Stimulated activated naive CD4-positive, alpha-beta T cell (primary cell): ENCODE measurements at places on chromosomes 12 and 14.
A peak's percentile ranks its signal among the peaks of the same experiment; 100 is the strongest.

DNA sequence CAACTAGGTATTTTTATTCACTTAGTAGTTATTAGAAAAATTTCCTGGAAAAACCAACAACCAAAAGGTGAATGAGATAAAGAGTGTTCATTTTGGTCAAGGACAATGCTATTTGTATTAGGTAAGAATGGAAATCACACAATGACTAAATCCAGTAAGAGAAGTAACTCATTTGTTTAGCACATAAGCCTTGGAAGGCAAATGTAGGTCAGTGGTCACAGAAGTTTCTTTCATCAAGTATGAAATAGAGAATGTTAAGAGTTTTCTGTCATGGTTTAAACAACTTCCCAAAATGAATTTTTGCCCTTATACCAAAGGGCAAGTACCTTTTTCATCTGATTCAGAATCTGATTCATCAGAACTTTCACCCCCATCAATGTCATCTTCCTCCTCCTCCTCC is 101.7 kb downstream of the KIF21A start:
- DNase-seq: no peak

GRCh38 chr14:94089479-94089878 is 8.4 kb downstream of the IFI27L1 start:
- no peak for DNase-seq

GRCh38 chr12:76244300-76244699 is 103.9 kb downstream of the BBS10 start:
- DNase-seq: no peak

DNA sequence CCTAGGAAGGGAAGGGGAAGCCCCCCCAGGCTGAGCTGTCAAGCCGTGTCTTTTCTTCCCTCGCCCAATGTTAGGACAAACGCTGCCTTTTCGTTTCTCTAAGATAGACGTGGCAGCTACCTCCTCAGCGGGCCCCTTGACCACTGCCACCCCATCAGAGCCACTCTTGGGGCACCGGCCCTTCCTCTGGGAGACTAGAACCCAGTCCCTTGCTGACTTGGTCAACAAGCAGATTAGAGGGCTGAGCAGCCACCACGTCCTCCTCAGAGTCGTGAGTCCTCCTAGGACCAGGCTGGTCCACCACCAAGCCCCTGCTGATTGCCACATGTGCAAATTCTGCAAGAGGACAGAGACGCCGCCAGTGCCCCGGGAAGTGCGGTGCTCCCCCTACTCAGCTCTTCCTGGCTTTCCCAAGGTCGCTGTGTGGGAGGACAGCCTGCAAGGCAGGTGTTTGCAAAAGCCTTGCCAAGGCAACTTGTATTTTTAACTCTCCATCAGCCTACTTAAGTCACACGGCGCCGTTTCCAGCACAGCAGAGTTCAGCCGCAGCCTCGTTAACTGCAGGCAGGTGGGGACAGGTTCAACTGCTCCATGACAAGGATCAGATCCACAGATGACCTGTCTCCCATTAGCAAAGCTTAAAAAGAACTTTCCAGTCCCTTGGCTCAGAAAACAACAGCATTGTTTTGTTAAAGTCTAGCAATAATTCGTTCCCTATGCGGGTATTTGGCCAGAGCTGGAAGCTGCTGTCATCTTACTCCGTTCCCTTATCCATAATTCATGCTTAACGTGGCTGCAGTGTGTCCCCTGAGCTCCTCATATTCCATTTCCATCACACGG is 65.6 kb downstream of the TESC start:
- no peak for DNase-seq

DNA sequence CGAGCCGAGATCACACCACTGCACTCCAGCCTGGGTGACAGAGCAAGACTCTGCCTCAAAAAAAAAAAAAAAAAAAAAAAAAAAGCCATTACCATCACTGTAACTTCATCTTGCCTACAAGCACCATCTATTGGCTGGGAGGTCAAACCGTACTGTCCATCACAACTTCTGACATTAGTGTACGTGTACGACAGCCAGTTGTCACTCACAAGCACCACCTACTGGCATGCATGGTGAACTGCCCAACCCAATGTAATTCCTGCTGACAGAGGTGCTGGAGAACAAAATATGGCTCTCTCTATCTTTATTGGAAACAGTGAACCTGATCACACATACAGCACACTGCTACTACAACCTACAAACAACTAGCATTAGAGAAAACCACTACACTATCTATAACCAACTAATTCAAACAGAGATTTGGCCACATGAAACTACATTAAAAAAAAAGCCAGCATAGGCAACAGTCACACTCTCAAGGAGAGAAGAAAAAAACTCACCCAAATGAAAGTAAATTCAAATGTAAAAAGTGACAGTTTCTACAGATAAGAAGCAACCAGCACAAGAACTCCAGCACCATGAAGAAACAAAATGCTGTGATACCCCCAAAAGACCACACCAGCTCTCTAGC is 82.3 kb downstream of the PUS7L start:
- no peak for DNase-seq

- DNase-seq: no peak
Measured at GRCh38 chr12:23039834-23040233, 414.9 kb downstream of the ETNK1 start.

GRCh38 chr12:26374934-26375680 is 179.7 kb downstream of the SSPN start:
- DNase-seq: no peak

- DNase-seq: no peak
Measured at GRCh38 chr12:120853188-120853587, 51.0 kb downstream of the SPPL3 start.

GRCh38 chr14:33404054-33404453 is 465.4 kb downstream of the NPAS3 start:
- no peak for DNase-seq

DNA sequence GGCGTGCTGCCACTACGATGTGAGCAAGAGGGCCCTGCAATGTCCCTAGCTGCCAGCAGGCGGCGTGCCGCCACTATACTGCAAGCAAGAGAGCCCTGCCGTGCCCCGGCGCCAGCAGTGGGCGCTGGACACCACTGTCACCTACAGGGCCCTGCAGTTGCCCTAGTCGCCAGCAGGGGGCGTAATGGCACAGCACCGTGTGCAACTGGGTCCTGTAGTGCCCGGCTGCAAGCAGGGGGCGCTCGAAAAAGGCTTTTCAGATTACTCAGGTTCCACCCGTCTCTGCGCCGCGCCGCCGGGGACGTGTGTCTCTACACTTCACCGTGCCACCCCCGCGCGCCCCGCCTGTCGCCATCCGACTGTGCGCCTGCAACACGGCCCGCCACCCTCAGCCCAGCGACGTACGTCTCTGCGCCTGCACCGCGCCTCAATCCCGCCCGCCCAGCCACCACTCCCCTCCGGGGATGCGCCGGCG is 1356.9 kb downstream of the TMEM121 start:
- no peak for DNase-seq

GRCh38 chr12:87491089-87491488 is 538.1 kb downstream of the C12orf50 start:
- no peak for DNase-seq

DNA sequence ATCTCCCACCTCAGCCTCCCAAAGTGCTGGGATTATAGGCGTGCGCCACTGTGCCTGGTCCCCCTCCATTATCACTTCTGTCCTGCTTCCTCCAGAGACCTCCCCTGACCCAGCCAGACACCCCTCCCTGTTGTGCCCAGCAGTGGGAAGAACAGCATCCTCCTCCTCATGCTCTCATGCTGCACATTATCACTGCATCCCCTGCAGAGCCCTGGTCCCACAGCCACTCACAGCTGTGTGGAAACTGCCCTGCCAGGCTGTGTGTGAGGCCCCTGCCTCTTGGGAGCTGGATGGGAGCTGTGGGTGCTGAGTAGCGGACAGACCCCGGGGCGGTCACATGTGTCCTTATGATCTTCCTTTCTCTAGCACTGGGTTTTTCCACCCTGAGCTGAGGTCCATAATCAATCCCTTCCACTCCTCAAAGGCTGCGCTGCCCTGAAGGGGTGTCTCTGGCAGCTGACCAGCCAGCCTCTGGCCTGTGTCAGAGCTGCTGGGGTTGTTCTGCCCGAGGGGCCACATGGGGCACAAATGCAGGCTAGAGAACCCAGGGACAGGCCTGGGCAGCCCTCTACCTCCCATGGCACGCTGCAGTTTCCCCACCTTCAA is 9.2 kb downstream of the HIP1R start:
- DNase-seq: no peak

- no peak for DNase-seq
Measured at GRCh38 chr14:34262127-34262910, 199.7 kb downstream of the SPTSSA start.

DNA sequence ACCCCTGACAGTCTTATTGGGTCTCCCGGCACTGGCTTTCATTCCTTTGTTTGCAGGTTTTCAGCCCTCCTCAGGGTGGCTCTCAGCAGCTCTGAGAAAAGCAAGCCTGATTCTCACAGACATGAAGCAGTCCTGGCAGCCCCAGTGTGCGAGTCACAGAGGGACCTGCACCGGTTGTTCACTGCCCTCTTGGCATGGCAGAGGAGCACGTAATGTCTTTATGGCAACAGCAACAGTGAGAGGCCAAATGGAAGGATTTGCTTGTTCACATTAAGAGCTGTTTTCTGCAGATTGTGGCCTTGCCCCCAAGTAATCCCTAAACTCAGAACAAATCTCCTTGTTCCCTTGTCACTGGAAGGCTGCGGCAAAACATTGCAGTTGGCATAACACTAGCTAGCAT is 3.4 kb downstream of the KCNA5 start:
- DNase-seq: no peak

- no peak for DNase-seq
Measured at GRCh38 chr12:7497661-7498060, 5.9 kb downstream of the CD163 start.

DNA sequence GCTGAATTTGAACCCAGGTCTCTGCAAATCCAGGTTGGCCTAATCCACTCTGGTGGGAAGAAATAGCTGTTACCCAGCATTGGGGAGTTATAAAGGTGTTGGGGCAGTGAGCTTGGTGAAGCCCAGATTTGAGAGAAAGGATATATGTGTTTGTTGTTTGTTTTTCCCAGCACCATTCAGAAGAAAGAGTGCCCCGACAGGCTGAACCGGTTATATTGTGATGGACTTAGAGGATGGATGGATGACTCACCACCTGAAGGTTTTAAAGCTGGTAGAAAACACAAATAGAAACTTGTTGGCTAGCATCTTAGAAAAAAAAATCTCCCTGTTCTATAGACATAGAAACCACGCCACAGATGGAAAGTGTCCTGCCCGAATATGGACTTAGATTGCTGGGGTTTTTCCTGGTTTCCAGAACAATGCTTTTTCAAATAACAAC is 404.6 kb downstream of the MED13L start:
- no peak for DNase-seq

DNA sequence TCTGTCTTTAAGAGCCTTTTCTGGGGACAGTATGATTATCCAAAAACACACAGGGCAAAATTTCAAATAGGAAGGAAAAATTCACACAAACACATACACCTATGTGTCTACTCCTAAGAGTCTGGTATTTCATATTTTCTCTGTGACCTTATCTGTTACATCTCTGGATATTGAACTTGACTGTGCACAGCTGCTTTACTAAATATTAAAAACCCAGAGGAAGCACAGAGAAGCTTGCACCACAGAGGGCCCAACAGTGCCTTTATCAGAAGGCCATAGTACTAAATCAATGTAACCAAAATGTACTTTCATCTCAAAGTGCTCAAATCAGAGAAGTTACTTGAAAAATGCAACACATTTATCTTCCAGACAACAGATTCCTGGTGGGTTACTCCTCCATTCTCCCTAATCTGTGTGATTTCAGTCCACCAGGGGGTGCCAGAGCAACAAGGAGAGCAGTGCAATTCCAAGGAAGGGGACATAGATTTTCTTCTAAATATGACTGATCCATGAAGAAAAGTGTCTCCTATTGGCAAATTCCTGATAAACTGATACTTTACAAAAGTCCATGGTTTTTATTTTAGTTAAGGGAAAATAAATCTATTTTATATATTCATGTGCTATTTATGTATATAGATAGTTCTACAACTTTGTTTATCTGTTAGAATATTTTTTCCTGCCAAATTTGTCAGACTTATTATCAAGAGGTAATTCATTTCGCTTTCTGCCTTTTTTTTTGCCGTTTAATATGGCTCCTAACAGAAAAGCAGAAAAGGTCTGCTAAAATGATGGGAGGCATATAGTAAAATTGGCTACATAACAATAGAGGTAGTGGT is 617.6 kb downstream of the LRFN5 start:
- DNase-seq: no peak

DNA sequence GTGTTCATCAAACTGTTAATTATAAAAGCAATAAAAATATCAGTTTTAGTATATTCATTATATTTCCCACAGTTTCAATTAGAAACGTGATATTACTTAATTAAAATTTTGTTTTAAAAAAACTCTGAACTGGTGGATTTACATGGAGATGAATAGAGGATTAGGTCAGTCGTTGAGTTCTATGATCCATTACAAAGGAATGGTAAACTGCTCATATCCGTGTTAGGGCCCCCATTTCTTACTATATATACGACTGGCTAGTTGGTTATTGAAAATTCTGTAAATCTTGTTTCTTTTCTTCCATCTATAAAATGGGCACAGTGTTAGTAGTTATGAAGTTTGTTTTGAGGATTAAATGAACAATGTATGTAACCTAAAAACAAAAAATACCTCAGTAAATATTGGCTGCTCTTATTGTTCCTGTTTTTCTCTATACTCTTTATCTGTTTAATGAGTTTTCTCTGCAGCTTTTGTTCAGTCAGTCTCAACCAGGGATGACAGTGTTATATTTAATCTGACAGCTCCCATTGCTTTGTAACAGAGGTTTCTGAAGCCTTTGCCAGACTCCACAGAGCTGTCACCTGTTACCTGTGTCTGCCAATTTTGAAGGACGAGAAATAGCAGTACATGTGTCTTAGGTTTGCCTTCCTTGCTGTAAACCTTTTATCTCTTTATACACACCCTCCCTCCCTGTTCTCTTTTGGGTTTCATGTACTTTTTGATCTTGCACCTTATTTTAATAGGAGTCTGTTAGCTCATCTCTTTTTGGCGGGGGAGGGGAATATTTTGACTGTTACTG is 41.5 kb downstream of the FRS2 start:
- DNase-seq: peak; percentile 6

GRCh38 chr12:91851741-91852477 is 293.7 kb downstream of the BTG1 start:
- DNase-seq: no peak

DNA sequence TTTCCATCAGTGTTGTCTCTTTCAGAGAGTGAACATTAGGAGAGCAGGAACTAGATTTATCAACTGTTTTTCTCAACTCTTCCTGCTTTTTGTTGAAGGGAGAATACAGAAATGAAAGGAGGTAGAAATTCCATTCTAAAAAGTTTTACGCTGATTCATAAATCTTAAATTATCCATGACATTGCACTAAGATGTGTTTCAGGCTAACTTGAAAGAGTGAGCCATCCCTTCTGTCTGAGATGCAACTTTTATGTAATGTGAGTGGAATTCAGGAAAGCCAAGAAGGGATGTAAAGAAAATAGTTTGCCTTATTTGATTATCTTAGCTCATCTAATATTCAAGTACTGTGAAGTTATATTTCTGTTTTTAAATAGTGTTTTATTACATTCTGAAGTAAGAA is 349.5 kb upstream of the RGS6 start:
- no peak for DNase-seq

GRCh38 chr12:120763250-120763649 is 37.6 kb downstream of the ACADS start:
- no peak for DNase-seq
